ENCODE measurements at places on chromosomes 6 and 20.

- DNase-seq, result peak; percentile 1
Measured at GRCh38 chr6:82208913-82209312, 38.6 kb downstream of the IBTK start.

- no peak for DNase-seq
Measured at GRCh38 chr6:13479971-13480434, 7.4 kb downstream of the GFOD1 start.

DNA sequence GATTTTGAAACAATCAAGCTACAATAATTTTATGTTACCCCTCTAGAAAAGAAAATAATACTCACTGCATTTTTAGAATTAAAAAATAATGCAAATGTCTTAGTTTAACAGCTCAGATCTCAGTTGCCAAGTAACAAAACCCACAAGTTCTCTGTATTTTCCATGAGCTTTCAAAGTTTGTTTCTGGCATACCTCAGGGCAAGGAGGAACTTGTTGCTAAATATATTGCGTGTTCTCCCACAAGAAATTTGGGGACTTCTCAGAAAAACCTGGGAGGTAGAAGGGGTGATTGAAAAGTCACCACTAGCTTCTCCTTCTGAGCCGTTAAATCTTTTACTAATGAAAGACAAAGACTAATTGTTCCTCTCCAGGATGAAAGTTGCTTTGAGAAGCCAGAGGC is 236.8 kb upstream of the MARCKS start:
- no peak for DNase-seq

GRCh38 chr6:83536034-83536646 is 23.8 kb downstream of the PRSS35 start:
- peak; percentile 66 for DNase-seq

DNA sequence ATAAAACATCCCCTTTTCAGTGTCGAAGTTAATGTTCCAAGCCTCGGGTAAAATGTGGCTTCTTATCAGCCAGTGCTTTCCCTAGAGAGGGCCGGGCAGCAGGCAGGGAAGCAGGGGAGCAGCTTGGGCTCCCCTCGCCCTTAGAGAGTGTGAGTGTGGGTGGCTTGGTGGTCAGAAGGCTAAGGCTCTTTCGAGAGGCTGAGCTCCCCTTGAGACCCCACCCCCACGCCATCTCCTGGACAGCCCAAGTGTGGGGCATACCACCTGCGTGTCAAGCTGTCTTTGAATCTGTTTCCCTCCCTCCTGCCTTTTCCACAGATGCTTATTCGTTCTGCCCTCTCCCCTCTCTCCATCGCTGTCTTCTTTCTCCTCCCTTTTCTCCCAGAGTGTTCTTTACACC is 95.1 kb upstream of the FOXP4 start:
- peak; percentile 25 for DNase-seq

DNA sequence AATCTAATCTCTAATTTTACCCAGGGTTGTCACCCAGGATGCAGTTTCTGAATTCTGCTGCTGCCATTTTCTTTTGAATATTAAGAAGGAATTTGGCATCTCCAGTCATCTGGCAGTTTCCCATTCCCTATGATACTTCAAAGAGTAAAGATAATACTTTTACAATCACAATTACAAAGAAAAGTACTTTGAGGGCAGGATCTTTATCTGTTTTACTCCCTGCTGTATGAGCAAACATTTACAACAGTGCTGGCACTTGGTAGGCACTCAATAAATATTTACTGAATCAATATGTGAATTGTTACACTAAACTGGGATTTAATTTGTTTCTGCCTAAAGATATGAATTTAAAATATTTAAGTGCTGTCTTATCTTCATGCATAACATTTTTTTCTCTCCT is 224.9 kb downstream of the EPHA7 start:
- DNase-seq, result no peak

- no peak for DNase-seq
Measured at GRCh38 chr6:55734256-55734655, 141.1 kb downstream of the BMP5 start.

DNA sequence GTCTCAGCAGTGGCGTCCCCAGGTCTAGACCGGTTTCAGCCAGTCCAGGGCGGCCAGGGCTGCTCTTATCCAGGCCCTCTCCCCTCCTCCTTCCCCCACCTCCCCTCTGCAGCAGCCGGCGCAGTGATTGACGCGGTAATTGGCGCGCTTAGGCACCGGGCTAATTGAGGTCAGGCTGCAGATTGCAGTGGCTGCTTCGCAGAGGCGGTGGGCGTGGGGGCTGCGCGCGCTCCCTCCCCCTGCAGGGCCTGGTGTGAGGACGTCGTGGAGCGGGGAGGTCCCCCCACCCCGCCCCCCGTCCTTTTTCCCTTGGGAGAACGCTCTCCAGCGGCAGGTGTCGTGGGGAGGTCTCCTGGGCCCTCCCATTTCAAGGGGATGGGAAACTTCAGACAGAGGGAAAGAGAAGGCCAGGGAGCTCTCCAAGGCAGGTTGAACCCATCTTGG is 70.4 kb upstream of the BLCAP start:
- no peak for DNase-seq

GRCh38 chr20:24636626-24637025 is 167.2 kb downstream of the SYNDIG1 start:
- DNase-seq, result no peak

DNA sequence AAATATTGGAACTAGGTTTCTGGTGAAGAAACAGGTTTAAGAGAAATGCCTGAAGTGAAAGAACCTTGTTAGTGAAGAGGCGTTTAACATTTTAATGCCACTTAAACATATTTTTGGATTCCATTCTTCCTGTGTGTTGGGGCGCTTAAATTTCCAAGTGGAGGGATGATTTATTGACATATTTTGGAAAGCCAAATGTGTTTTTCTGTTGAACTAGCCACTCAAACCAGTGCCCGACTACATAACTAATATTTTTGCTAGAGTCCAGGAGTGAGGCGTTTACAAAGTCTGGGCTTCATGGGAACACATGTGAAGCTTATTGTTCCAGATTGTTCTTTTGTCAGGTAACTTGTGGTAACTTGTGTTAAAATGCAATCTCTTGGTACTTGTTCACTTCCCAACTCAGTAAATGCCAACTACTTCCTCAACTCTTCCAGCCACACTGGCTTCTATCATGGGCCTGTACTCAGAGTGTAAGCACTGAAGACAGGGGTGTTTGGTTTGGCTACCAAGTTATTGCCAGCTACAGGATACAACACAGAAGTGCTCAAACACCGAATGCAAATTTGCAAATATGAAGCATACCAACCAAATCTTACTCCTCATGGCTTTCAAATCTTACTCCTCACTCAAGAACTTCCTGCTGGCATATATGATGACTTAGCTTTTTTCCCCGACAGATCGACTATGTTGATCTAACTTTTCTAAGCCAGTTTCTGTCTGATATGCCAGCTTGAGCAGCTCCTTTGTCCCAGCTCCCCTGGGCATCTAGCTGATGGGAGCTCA is 2.0 kb upstream of the ZNFX1 start:
- DNase-seq, result peak; percentile 56
